DND-41 (cell line): ENCODE measurements at places on chromosomes 1 and 21.
A peak's percentile ranks its signal among the peaks of the same experiment; 100 is the strongest.

- DNase-seq: no peak
Measured at GRCh38 chr1:32695098-32695904, 7.3 kb downstream of the SYNC start.

DNA sequence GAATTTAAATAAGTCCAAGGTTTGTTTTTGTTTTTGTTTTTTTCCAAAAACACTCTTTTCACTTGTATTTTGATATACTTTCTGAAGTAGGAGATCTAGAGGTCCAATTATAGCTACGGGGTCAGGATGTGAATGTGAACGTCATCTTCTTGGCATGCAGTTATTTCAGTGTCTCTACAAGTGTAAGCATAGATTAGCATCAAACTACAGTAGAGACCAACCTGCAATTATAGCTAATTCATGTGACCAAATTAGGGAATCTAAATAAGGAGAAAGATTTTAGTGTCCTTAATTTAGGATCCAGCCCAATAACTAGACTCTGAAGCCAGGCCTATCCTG lies 107.3 kb upstream of the PALMD start:
- no peak for DNase-seq

- no peak for DNase-seq
Measured at GRCh38 chr1:78676993-78677392, 27.4 kb downstream of the IFI44 start.

DNA sequence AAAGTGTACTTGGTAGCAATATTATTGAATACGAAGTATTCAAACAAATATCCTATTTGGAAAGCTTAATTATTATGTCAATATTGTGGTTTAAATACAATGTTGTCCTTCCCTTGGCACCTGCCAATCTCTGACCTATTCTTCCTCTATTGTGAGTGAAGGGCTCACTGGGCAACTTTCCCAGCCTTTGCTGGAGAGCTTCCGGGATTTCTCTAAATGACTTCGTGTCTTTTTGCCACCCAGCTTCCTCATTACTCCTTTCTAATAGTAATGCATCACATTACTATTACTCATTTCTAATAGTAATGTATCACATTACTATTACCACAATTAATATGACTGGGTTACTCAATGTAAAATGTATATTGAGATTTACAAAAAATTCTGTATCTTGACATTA lies 880.6 kb downstream of the BRINP3 start:
- DNase-seq: no peak

GRCh38 chr1:216905137-216905536 lies 181.9 kb upstream of the ESRRG start:
- no peak for DNase-seq

DNA sequence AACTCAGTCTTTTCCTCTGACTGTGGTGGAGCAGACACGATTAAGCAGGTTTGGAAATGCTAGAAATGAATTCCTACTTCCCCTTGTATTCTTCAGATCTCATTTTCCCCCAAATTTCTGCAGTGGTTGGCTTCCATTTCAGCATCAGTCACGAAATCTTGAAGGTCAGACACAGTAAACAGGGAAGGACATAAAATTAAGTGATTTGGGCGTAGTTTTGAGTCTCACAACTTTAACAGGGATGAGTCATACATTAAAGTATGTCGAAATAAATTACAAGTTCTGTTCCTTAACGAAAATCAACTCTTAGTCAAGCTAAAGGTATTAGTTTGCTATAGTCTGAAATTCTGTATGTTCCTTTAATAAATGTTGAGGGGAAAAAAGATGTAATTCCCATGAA lies 61.1 kb downstream of the HNRNPR start:
- DNase-seq: no peak

DNA sequence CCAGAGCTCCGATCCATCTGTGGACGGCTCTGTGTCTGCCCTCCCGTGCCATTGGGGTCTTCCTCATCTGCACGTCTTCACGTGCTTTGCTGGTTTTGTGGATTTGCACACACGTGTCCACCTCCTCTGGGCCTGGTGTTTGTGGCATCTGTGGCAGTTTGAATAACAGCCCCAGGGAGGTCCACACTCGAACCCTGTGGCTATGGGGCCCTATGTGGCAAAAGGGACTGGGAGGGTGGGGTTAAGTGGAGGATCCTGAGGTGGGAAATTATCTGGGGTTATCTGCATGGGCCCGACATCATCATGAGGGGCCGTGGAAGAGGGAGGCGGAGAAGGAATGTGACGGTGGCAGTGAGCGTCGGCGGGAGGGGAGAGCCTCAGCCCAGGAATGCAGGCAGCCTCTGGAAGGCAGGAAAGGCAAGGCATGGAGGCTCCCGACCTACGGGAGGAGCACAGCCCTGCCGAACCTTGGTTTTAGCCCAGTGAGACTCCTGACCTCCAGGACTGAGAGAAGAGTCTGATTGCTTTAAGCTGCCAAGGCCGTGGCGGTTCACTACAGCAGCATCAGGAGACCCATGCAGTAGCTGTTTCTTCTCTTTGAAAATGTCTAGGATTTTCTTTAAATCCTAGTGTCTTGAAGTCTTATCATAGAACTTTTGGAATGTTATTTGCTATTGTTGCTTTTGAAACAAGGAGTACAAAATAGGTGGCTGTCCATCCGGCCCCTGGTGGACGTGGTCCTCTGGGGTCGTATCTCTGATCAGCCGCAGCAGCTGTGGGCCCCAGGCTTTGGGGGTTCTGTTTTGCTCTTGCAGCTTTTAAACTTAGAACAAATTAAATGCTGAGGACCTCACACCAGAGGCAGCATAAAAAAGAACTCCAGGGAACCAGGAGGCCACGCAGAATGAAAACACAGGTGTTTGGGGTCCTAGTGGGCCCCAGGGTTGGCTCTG lies 40.0 kb upstream of the LRRC3 start:
- DNase-seq: no peak

GRCh38 chr1:165592945-165593823 lies 37.9 kb upstream of the MGST3 start:
- peak; percentile 77 for DNase-seq
